ENCODE measurements at places on chromosomes 6 and 20. TPM values are rescaled to one million over a fixed set of nuclear protein-coding genes. Genes with fewer than 3 reads are reported as not detected.

OR2W1 gene
- total RNA-seq = not detected

SLCO4A1 gene
- 1.1 TPM for total RNA-seq

MACROD2 gene
- total RNA-seq = 0.88 TPM

PLA2G7 gene
- total RNA-seq = 1.1 TPM

TTLL9 gene
- total RNA-seq = not detected

OPRM1 gene
- total RNA-seq = not detected

COL10A1 gene
- not detected for total RNA-seq

NRSN1 gene
- total RNA-seq = not detected
